ENCODE measurements at places on chromosomes 6 and 20.

- no peak for DNase-seq
Measured at GRCh38 chr6:26022737-26023136, 60.1 kb downstream of the TRIM38 start.

DNA sequence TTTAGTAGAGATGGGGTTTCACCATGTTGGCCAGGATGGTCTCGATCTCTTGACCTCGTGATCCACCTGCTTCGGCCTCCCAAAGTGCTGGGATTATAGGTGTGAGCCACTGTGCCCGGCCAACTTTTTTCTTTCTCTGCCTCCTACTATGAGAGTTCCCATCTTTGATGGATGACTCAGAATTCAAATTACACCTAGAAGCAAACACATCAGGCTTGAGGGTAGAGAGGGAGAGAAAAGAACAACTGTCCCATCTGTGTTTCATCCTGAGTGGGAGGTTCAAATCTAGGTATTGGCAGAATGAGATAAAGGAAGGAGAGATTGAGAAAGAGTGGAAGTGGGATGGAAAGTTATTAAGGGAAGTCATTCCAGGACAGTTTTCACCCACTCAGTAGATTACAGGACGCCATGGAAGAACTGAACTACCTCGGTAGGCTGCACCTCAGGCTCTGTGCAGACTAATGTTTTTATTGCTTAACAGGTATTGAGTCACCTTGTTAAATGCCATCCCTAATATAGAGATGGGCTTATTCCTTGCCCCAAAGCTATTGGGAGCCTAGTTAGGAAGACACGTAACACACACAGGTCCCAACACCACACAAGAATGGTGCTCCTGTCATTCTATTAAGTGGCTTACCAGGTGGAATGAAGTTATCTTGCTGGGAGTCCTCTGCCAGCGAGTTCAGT lies 275.7 kb downstream of the SOX4 start:
- DNase-seq: no peak

GRCh38 chr6:39102821-39103136 lies 12.2 kb downstream of the SAYSD1 start:
- no peak for DNase-seq

- no peak for DNase-seq
Measured at GRCh38 chr6:136737871-136738691, 54.2 kb downstream of the MAP3K5 start.

- DNase-seq: no peak
Measured at GRCh38 chr20:39630215-39630908, 668.2 kb downstream of the DHX35 start.

- peak; percentile 90 for DNase-seq
Measured at GRCh38 chr6:108782179-108783041, 65.8 kb upstream of the ARMC2 start.

- DNase-seq: no peak
Measured at GRCh38 chr6:142530566-142530965, 228.8 kb downstream of the ADGRG6 start.

DNA sequence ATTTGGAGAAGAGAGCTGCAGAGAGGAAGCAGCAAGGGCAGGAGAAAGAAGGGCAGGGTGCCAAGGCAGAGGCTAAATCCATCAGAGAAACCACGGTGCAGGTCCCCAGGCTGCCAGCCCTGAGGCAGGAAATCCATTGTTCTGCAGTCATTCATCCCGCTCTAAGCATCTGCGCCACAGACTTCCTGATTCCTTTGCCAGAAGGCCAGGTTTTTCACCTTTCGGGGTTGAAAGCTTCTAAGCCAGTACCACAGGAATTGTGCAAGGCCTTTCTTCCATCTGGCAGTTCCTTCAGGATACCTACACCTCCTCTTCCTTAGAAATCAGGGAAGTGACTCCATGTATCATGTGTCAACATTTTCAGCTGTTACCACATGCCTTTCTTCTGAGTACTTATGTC lies 45.6 kb downstream of the ADGRF5 start:
- no peak for DNase-seq

DNA sequence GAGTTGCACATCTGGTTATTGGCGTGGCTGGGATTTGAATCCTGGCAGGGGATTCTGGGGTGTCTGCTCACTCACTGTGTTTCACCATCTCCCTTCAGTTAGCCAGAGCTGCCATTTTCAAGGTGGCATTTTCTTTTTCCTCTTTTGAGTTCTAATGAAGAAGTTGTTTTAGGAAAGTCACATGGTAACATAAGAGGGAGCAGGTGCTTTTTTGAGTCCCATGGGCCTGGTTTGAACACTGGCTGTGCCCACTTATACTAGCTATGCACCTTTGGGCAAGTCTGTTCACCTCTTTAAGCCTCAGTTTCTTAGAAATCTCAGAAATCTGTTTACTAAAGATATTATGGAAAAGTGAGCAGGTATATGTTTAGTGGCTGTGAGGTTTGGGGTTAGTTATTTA lies 39.6 kb downstream of the ANKS1A start:
- no peak for DNase-seq

DNA sequence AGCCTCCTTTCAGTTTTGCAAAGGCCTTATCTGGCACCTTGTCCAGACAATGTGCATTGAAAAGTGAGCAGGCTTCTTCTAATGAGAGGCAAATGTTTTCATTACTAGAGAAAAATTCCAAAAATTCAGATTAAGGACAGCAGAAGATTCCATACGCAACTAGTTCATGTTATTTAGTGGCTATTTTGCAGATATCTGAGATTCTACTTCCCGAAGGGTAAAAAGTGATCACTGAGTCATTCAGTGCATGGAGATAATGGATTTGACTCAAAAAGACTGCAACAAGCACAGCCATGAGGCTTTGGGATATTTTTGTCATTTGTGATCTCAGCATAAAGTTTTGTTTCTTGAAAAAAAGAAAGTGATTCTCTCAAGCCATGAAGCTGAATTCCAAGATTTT lies 29.9 kb downstream of the METTL24 start:
- DNase-seq: no peak

DNA sequence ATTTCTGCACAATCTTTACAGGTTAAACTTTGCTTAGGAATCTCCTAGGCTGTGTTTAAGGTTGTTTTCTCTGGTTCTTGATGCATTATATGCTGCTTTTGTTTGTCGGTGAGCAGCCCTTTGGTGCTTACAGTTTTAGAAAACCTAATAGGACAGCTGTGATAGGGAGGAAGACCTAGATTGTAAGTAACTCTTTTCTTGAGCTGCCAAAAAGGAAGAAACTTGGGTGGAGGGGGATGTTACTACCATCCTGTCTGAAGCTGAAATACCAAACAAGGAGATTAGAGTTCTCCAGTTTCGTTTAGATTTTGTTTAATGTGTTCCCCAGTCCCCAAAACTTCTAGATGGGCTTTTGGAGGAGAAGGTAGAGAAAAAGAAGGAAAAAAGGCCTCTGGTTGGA lies 72.0 kb downstream of the ANKS1A start:
- DNase-seq: no peak

- peak; percentile 20 for DNase-seq
Measured at GRCh38 chr20:61812121-61812844, 253.4 kb downstream of the TAF4 start.
